ENCODE measurements at places on chromosomes 2 and 18.

GRCh38 chr2:138615257-138615656, 113.7 kb downstream of the SPOPL start:
- no peak for DNase-seq

- peak; percentile 22 for DNase-seq
Observed at GRCh38 chr18:9711361-9712129, 3.4 kb downstream of the RAB31 start.

GRCh38 chr2:85704800-85705679, 10.9 kb downstream of the GNLY start:
- peak; percentile 57 for DNase-seq

DNA sequence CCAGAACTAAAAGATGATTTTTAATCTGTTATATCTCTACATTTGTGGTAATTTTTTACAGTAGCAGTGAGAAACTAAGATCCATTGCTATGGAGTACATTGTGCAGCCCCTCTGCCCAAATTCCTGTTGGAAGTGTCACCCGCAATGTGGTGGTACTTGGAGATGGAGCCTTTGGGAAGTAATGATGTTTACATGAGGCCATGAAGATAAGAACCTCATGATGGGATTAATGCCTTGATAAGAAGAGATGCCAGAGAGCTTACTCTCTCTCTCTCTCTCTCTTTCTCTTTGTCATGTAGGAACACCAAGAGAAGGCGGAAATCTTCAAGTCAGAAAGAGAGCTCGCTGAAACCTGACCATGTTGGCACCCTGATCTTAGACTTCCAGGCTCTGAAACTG, 535.4 kb downstream of the PID1 start:
- DNase-seq = no peak

DNA sequence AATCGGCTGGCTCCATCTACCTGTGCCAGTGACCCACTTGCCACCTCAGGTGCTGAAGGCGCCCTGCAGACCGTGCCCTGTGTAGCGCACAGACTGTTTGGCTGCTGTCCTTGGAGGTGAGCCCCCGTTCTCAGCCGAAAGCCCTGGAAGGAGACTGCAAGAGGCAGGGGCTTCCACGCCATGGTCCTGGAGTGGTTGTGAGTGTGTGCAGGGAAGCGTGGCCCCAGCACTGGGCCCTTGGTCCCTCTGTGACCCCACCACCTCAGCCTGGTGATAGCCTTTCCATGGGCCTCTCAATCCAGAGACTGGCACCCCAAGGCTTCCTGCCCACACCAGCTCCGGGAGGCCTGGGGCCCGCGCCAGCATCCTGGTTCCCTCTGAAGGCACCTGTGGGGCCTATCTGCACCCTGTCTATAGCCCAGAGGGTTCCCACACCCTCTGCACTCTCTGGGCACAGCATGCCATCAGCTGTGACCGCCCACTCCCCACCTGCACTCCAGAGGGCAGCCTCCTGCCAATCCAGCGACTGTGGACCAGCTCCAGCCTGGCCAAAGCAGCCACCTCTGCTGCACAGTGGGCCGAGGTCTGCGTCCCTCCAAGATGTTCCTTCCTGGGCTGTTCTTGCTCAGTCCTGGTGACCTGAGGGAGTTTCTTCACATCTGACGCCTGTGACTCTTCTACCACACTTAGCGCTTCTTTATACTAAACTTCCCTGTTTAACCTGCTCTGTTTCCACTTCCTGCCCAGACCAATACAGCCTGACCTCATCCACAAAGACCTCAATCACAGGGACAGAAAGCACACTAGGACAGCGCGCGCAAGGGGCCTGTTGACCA, 109.5 kb downstream of the EIPR1 start:
- DNase-seq = no peak

- no peak for DNase-seq
Observed at GRCh38 chr2:10661846-10662245, 27.9 kb downstream of the NOL10 start.

DNA sequence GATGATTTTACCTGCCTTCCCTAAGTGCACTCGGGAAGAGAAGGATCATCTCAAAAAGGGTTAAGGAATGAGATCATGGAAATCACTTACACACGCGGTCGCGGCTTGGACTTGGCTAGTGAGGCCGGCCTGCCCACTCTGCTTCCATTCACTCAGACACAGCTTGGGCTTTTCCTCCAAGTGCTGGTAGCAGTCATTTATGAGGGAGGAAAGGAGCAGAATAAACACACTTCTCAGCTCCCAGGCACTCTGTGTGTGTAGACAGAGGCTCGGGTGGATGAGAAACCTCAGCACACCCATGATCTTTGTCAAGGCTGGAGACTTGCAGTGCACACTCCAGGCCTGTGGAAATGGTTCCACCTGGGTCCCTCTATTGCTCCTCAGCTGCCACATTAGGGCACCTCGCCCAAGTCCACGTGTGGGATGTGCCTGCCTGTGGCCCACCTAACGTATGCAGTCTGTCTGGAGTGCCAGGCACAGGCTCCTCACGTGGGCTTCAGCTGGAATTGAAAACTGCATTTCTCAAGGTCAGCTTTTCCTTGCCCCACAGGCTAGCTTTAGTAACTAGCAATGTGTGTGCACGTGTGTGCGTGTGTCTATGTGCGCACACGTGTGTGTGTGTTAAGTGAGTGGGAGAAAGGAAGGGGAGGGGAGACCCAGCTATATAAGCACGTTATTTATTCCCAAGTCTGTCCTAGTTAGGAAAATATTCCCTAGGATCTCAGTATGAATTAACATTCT, 288.4 kb downstream of the SOX11 start:
- DNase-seq = no peak

- DNase-seq = no peak
Observed at GRCh38 chr18:22513721-22514481, 96.2 kb upstream of the CTAGE1 start.

DNA sequence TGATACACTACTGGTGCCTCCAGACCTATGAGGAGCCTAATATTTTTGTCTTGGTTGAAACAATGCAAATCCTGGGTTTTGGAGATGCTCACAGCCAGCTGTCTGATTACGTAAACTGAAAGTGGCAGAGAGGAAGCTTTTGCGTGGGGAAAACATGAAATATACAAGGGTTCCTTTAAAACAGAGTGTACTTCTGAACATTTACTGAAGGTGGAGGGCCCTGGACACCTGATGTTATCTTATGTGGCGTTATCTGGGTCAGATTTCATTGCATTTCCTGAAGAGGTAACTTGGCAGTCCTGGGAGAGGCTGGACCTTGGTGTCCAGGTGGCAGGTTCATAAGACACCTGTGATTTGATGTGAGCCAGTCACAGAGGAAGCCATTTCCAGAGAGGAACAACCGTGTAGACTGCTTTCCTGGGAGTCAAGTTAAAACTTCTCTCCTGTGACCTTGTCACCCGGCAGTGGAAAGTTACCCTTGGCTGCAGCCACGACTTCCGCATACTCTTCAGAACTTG, 105.0 kb downstream of the NEDD4L start:
- no peak for DNase-seq

- DNase-seq = no peak
Observed at GRCh38 chr2:147550995-147551731, 293.7 kb upstream of the ACVR2A start.

All from CD4-positive, alpha-beta T cell treated with Interleukin-12 subunit alpha and Interleukin-12 subunit beta, for 1 hour (primary cell).